Esophagus muscularis mucosa (tissue), 4 donors: ENCODE measurements at places on chromosomes 7 and 10. TPM values are rescaled to one million over a fixed set of nuclear protein-coding genes. Genes with fewer than 3 reads are reported as not detected.

DNA sequence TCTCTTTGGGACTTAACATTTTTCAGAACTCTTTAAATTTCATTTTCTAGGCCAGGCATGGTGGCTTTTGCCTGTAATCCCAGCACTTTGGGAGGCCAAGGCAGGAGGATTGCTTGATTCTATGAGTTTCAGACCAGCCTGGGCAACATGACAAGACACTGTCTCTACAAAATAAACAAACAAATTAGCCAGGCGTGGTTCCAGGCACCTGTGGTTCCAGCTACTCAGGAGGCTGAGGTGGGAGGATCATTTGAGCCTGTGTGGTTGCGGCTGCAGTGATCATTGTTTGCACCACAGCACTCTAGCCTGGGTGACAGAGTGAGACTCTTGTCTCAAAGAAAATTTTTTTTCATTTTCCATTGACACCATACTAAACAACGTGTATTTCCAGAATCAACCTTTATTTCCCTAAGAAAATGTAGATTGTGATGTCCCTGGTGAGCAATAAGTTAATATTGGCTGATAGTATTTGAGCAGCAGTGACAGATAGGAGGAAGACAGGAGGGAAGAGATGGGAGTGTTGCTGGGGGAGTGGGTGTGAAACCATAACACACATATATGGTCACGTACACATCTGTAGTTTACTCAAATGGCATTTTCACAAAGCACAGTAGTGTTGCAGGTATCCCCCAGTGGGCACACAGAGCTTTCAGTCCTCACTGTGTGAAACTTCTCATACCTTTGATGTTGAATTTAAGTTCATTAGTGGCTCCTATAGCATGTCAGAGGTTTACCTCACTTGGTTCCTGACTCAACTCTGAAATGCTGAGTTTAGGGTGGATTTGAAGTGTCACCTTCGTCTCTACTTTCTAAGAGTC lies 205.6 kb downstream of the AUTS2 start:
- H3K4me1 ChIP-seq = peaks cover 35% of the 10 kb centered on the region
- no peak overlapping the region for H3K4me3 ChIP-seq
- no peak for DNase-seq
- H3K27ac ChIP-seq = no peak overlapping the region
- H3K36me3 ChIP-seq = no peaks in the 10 kb centered on the region

GRCh38 chr7:149214020-149214720 lies 18.8 kb downstream of the ZNF282 start:
- peaks cover 71% of the 10 kb centered on the region for H3K36me3 ChIP-seq
- no peak overlapping the region for H3K27ac ChIP-seq
- H3K4me1 ChIP-seq = no peaks in the 10 kb centered on the region
- H3K4me3 ChIP-seq = no peak overlapping the region
- DNase-seq = no peak

GRCh38 chr7:156196649-156197048 lies 384.4 kb upstream of the SHH start:
- H3K4me3 ChIP-seq = no peak overlapping the region
- no peaks in the 10 kb centered on the region for H3K4me1 ChIP-seq
- no peaks in the 10 kb centered on the region for H3K36me3 ChIP-seq
- no peak overlapping the region for H3K27ac ChIP-seq
- no peak for DNase-seq

DNA sequence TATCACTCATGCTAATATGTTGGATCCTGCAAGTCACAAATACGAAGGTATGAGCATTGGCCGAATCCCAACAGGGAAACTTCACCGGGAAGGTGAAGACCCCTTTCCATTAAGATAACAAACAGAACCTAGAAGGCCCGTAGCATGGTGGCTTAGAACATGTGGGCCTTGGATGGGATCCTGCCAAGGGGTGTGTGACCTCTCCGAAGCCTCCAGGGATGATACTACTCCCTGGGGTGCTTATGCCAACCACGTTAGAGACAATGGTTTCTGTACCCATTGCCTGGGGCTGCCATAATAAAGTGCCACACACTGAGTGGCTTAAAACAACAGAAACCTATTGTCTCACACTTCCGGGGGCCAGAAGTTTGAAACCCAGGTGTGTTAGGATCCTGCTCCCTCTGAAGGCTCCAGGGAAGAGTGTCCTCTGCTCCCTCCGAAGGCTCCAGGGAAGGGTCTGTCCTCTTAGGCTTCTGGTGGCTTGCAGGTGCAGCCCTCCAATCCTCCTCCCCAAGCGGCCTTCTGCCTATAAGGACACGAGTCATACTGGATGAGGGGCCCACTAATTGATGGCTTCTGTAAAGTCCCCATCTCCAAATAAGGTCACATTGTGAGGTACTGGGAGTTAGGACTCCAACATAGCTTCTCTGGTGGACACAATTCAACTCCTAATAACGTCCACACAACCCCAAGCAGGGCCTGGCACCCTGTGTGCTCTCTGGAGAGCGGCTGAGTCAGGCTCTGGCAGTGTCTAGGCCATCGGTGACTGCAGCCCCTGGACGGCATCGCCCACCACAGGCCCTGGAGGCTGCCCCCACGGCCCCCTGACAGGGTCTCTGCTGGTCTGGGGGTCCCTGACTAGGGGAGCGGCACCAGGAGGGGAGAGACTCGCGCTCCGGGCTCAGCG lies 992 bp upstream of the MGMT start:
- H3K27me3 ChIP-seq = no peaks in the 10 kb centered on the region
- peaks cover 22% of the 10 kb centered on the region for H3K4me1 ChIP-seq
- peak overlapping the region; percentile 86 for H3K27ac ChIP-seq
- peak; percentile 66 for DNase-seq
- no peaks in the 10 kb centered on the region for H3K36me3 ChIP-seq

DNA sequence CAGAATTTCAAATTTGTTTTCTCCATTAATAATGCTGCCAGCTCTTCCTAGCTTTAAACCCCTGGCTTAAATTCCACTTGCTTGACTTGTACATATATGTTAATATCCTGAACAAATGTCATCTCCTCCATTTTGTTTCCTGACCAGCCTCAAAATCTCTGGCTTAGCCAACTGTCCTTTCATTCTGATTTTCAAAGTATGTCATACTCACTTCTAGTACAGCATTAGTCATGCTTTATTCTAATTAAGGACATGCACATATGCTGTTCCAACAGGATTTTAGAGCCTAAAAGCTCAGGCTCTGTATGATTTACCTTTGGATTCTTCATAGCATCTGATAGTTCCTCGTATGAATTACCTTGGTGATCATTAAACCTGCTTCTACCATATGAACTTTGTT lies 158.3 kb downstream of the ZNF438 start:
- H3K36me3 ChIP-seq = peaks cover 13% of the 10 kb centered on the region
- H3K27ac ChIP-seq = no peak overlapping the region
- no peak overlapping the region for H3K4me3 ChIP-seq
- H3K4me1 ChIP-seq = no peaks in the 10 kb centered on the region

Gene PON1
- not detected for total RNA-seq

DNA sequence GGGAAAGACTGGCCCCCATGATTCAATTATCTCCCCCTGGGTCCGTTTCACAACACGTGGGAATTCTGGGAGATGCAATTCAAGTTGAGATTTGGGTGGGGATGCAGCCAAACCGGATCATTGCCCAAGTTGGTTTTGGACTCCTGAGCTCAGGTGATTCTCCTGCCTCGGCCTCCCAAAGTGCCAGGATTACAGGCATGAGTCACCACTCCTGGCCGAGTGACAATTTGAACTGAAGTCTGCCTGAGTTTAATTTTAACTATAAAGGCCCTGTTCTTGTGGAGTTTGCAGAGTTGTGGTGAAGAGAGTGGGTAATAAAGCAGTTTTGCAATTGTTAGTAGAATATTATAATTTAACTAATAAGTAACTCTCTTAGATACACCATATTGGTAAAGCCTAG lies 78.3 kb downstream of the GALNT17 start:
- no peak for DNase-seq
- peaks cover 22% of the 10 kb centered on the region for H3K4me1 ChIP-seq
- no peaks in the 10 kb centered on the region for H3K27me3 ChIP-seq
- no peaks in the 10 kb centered on the region for H3K36me3 ChIP-seq
- no peak overlapping the region for H3K27ac ChIP-seq

DNA sequence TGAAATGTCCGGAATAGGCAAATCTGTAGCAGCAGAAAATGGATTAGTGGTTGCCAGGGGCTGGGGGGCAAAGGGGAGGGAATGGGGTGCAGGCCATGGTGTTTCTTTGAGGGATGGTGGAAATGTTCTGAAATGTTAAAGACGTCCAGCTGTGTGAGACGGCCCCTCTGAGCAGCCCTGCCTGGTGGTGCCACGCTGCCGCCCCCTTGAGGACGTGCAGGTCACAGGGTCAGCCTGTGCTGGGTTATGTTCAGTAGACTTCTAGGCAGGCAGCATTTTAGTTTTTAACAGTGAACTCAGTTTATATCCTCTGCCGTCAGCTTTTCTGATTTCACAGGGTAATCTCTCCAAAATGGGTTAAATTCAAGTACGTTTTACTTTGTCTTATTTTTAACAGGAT lies 9.4 kb downstream of the NUB1 start:
- no peaks in the 10 kb centered on the region for H3K27me3 ChIP-seq
- DNase-seq = peak; percentile 55
- no peak overlapping the region for H3K27ac ChIP-seq
- H3K36me3 ChIP-seq = peaks cover 98% of the 10 kb centered on the region
- H3K4me3 ChIP-seq = no peak overlapping the region

- DNase-seq = no peak
- no peaks in the 10 kb centered on the region for H3K27me3 ChIP-seq
- no peak overlapping the region for H3K4me3 ChIP-seq
Observed at GRCh38 chr7:112986256-112987031, 100.2 kb downstream of the GPR85 start.

DNA sequence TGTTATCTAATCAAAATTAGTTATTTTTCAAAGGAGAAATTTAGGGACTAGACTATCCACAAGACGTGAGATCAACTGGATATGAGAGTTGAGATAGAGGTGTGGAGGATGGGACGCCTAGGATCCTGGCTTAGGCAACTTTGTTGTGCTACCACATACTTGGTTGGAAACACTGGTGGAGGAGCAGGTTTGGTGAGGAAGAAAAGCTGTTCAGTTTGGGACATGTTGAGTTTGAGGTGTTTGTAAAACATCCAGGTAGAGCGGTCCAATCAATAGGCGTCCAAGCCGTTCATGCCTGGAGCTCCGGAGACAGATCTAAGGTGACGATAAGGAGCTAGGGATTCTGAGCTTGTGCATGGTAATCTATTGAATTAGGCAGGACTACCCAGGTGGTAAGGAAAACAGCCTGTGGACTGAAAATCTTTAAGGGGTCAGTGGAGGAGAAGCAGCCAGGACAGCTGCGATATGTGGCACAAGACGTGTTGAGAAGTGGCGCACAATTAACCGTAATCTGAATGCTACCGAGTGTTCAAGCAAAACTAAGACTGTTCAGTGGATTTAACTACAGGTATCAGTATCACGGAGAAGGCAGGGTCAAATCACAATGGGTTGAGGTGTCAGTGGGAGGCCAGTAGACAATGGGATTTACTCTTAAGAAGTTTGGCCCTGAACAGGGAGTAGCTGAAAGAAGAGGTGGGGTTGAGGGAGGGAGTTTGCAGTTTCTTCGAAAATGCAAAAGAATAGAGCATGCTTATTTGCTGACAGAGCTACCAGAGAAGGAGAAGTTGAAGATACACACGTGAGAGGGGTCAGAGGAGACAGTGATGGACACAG lies 16.1 kb upstream of the TRPV6 start:
- H3K4me3 ChIP-seq = no peak overlapping the region
- H3K27me3 ChIP-seq = no peaks in the 10 kb centered on the region
- no peaks in the 10 kb centered on the region for H3K36me3 ChIP-seq
- H3K27ac ChIP-seq = no peak overlapping the region
- no peak for DNase-seq

Gene IFIT1
- total RNA-seq = 10.6 TPM

Gene ETV1
- 16.5 TPM for total RNA-seq

DNA sequence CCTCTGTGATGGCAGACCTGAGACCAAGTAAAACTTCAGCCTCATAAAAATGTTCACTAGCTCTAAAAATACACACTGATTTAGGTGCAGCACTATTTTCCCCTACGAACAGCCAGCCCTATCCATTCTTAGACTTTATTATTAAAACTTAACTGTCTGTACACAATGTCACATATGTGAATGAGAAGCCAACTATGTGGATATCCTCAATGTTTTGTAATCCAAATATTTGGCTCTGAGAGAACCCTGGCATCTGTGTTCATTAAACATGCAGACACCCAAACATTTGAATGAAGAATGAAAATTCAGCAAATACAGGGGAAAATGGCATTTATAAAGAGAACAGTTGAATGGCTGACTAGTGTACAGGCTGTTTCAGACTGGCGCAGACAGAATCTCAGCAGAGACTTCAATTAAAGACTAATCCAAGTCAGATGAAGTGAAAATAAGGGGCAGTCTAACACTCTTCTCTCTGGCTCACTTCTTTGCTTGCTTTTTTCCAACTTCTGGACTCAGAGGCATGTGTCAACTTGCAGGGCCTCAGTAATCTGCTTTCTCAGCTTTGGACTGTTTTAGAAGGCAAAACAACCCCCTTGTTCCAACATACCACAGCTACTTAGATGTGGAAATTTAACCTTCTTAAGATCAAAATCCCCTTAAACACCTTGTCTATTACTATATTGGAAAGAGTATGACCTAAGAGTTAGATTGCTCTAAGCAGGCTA lies 47.4 kb upstream of the FAM180A start:
- H3K27me3 ChIP-seq = no peaks in the 10 kb centered on the region
- peak overlapping the region; percentile 62 for H3K27ac ChIP-seq
- peaks cover 5% of the 10 kb centered on the region for H3K4me1 ChIP-seq
- no peak overlapping the region for H3K4me3 ChIP-seq

Gene CRYGN
- total RNA-seq = 0.33 TPM

Gene TRPV5
- not detected for total RNA-seq

DNA sequence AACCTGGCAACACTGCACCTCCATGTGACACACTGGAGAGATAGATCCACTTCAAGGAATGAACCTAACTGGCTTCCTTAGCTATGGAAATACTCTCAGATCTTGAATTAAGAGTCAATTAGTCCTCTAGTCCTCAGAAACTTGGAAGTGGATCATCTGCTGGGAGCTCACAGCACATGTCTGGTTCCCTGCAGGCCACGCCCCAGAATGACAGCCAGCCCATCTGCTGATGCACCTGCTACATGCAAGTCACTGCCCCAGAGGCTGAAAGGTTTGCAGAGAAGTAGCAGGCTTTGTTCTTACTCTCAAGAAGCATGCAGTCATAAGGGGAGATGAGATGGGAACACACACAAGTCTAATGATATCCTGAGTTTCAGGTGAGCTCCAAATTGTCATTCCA lies 275.9 kb downstream of the SKAP2 start:
- DNase-seq = peak; percentile 74
- no peak overlapping the region for H3K4me3 ChIP-seq
- peaks cover 18% of the 10 kb centered on the region for H3K4me1 ChIP-seq
- H3K36me3 ChIP-seq = no peaks in the 10 kb centered on the region
- no peak overlapping the region for H3K27ac ChIP-seq
- peaks cover 11% of the 10 kb centered on the region for H3K27me3 ChIP-seq

DNA sequence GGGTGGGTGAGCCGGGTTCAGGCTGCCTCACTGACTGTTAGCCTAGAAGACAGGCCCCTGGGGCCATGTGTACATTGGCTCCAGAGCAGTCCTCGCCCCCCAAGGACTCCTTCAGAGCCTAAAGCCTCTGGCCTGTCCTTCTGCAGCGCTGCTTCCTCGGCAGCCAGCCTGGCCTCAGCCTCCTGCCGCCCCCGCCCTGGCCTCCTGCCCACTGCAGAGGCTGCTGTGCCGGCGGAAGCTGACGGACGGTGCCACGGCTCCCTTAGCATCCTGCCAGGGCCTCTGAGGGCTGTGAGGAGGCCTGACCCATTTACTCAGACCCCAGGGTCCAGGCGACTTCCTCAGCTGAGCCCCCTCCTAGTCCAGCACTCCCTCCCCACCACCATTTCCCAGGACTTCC lies 4.9 kb downstream of the SRRM3 start:
- H3K27ac ChIP-seq = no peak overlapping the region
- DNase-seq = no peak
- H3K4me1 ChIP-seq = peaks cover 5% of the 10 kb centered on the region

Gene PANK1
- 4.8 TPM for total RNA-seq

GRCh38 chr10:46096909-46097575 lies 51.0 kb upstream of the MSMB start:
- no peak overlapping the region for H3K27ac ChIP-seq
- no peak overlapping the region for H3K4me3 ChIP-seq
- peak; percentile 64 for DNase-seq

Gene TMEM176A
- total RNA-seq = 47.7 TPM
